ENCODE measurements at places on chromosomes 2 and 18.
A peak's percentile ranks its signal among the peaks of the same experiment; 100 is the strongest.

- peak; percentile 49 for DNase-seq
These were observed 1.0 kb upstream of the PPP1CB start for GRCh38 chr2:28750316-28751251.

- DNase-seq, result no peak
These were observed 263.6 kb downstream of the DYSF start for GRCh38 chr2:71716697-71717624.

GRCh38 chr2:46973673-46974072 is 58.1 kb upstream of the MCFD2 start:
- no peak for DNase-seq

DNA sequence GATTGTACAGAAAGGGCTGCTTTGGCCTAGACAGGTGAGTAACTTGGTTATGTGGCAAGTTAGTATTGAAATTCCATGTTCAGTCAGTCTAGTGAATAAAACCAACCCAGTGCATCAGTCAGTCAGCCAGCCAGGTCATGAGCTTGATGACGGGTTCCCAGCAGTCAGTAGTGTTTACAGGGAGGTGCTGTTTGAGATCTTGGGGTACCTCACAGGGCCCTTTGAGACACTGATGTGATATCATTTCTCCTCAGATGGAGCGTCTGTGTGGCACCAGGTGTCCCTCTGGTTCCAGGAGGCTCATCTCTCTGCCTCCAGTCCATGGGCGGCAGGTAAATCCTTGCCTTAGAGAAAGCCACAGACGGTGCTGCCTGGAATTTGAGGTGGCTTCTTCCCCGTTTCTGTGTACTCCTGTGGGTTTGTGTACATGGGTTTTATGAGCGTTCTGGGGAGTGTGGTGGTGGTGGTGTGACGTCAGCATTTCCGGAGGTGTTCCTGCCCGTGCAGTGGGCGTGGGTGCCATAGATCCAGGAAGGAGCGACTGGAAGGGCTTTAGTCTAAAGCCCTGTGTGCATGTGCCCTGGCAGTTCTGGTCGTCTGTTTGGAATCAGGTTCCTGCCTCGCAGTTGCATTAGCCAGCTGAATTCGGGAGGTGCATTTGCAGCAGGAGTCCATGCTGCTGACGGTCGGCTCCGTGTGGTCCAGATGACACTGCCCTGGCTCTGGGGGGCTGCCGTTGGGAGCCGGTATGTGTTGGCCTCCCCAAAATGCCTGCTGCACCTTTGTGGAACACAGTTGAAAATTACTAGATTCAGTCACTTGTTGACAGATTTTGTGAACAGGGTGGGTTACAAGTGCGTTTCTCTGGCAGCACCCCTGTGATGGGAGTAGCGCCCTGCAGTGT is 2.1 kb downstream of the CTDP1 start:
- DNase-seq, result peak; percentile 69

- DNase-seq, result no peak
These were observed 196.6 kb downstream of the NBAS start for GRCh38 chr2:15364561-15364960.

GRCh38 chr2:144082327-144082726 is 437.6 kb downstream of the ZEB2 start:
- DNase-seq, result no peak
